A172 (cell line): ENCODE measurements at places on chromosomes 5 and 9.

DNA sequence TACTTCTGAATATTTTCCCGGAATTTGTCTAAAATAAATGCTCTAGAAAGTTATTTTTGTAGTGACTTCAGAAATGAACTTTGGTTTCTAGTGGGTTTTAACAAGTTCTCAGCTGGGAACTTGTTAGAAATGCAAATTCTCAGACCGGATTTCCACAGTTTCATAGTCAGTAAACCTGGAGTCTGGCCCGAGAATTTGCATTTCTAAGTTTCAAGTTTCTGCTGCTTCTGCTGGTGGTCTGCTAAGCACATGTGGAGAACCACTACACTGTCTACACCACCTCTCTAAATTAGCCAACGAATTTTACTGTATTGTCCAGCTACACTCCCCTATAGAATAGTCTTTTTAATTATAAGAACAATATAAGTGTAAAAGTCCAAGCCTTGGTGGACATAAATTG is 208.0 kb downstream of the CHSY3 start:
- DNase-seq: no peak

GRCh38 chr5:177427919-177428573 is 1.6 kb downstream of the GRK6 start:
- no peak for DNase-seq

DNA sequence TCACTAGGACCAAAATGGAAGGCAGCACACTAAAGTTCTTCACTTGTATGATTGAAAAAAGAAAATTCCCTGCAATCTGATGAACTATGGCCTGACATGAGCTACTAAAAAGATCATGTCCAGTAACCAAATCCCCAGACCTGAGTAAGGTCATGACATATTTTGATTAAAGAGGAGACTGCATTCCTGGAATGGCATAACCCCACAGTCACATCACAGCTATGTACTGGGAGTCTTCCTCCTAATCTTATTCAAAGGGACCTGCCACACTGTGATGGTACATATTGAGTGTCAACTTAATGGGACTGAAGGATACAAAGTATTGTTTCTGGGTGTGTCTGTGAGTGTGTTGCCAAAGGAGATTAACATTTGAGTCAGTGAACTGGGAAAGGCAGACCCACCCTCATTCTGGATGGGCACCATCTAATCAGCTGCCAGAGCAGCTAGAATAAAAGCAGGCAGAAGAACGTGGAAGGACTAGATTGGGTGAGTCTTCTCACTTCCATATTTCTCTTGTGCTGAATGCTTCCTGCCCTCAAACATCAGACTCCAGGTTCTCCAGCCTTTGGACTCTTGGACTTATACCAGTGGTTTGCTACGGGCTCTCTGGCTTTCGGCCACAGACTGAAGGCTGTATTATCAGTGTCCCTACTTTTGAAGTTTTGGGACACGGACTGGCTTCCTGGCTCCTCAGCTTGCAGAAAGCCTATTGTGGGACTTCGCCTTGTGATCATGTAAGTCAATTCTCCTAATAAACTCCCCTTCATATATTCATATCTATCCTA is 345.0 kb downstream of the TMEM38B start:
- no peak for DNase-seq

GRCh38 chr5:83562791-83563557 is 91.4 kb downstream of the VCAN start:
- no peak for DNase-seq

- no peak for DNase-seq
Measured at GRCh38 chr5:44331471-44332050, 57.7 kb downstream of the FGF10 start.

DNA sequence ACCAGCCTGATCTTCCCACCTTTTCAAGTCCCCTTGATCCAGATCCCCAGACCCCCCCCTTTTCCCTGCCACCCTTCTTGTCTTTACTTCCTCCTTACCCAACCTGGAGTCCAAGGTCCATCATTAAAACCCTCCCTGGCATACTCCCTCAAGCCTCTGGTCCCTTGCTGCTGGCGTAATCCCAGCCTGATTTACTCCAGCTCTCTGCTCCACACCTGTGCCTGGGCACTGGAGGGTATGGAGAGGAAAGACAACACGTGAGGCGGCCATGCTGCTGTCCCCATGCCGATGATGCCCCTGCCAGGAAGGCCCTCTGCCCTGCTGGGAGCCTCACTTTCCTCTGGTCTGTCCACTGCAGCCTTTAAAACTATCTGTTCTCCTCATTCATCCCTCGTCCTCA is 5.1 kb downstream of the B4GALT7 start:
- DNase-seq: no peak

DNA sequence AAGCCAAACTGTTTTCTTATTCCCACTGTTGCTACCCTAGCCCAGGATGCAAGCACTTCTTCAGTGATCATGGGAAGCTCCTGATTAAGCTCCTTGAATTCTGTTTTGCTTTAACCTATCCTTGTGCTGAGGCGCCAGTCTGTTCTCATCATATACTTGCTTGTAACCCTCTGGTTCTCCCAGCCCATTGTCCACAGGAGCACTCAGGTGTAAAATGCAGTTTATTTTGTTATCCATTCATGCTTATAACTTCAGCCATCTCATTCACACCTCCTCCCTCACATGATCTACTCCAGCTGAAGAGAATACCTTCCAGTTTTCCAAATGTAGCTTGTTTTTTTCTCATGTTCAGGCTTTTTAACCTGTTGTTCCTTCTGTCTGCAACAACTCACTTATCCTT is 402.1 kb upstream of the BRINP1 start:
- no peak for DNase-seq

DNA sequence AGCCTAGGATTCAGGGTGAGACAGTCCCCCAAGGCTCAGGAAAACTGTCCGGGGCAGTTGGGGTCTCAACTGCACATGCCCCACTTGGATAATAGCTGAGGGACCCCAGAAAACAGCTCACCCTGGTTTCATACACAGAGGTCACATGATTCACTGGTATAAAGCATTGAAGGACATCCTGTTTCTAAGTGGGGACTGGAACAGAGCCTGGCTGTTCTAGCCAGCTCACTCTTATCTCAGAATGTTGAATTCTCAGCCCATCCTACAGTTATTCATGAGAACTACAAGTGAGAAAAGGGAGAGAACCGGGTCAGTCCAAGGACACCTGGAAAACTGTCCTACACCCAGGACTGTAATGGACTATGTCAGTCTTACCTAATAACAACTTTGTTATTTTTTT is 170.9 kb downstream of the FGF1 start:
- peak; percentile 16 for DNase-seq

DNA sequence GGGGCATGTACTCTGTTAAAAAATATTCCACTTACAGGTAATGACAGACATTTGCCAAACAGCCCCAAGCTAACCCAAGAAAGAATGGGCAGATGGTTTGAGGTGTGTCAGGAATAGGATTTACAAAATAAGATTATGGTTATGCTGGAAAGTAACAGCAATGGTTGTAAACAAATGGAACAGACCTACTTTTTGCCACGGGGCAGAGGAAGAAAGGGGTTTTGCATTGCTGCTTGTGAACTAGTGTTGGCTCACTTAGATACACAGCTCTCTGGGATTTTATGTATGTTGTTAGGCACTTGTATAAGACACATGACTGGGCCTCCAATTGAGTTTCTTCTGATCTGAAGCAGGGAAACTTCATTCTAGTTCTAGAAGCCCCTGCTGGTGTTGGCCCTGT is 191.5 kb upstream of the GDNF start:
- no peak for DNase-seq

DNA sequence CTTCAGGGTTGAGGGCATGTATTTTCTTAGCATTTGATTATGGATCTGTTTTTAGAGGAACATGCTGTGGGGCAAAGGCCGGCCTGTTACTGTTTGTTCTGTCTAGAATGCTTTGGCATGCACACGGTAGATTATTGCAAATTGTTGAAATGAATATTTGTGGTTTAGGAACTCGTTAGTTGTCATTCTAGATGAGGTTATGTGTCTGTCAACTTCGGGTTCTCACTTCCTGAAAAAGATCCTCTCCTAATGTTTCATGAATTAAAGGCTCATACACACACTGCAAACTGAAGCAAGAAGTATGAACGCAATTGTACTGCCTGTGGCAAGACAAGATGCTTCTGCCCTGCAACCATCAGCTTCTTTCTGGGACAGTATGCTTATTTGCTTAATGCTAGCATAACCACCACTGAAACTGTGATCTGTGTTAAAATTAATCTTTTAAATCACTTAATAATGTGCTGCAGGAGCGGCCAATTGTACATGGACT is 99.6 kb downstream of the BASP1 start:
- no peak for DNase-seq

DNA sequence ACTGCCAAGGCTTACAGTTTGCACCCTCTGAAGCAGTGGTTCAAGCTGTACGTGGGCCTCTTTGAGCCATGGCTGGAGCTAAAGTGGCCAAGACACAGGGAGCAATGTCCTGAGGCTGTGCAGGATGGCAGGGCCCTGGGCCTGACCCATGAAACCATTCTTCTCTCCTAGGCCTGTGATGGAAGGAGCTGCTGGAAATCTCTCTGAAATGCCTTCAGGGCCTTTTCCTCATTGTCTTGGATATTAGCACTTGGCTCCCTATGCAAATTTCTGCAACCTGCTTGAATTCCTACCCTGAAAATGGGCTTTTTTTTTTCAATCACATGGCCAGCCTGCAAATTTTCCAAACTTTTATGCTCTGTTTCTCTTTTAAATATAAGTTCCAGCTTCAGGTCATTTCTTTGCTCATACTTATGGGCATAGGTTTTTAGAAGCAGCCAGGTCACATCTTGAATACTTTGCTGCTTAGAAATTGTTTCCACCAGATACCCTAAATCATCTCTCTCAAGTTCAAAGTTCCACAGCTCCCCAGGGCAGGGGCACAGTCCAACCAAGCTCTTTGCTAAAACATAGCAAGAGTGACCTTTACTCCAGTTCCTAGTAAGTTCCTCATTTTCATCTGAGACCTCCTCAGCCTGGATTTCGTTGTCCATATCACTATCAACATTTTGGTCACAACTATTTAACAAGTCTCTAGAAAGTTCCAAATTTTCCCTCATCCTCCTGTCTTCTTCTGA is 138.3 kb downstream of the OSTF1 start:
- no peak for DNase-seq

DNA sequence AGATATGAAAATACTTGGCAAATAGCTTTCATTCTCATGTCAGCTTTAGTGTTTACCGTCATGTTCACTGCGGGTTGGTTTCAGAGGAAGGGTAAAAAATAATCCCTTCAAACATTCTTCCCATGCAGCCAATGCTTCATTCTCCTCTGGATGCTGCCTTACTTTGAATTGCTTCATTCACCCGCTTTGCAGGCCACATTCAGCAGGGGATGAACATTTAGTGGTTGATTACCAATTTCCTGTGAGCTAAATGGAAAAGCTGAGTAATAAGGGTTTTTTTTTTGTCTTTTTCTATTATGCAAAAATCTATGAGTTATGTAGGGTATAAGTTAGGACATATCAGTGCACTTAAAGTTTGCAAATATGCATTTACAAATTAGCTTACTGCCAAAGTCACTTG is 96.3 kb upstream of the MEF2C start:
- no peak for DNase-seq

DNA sequence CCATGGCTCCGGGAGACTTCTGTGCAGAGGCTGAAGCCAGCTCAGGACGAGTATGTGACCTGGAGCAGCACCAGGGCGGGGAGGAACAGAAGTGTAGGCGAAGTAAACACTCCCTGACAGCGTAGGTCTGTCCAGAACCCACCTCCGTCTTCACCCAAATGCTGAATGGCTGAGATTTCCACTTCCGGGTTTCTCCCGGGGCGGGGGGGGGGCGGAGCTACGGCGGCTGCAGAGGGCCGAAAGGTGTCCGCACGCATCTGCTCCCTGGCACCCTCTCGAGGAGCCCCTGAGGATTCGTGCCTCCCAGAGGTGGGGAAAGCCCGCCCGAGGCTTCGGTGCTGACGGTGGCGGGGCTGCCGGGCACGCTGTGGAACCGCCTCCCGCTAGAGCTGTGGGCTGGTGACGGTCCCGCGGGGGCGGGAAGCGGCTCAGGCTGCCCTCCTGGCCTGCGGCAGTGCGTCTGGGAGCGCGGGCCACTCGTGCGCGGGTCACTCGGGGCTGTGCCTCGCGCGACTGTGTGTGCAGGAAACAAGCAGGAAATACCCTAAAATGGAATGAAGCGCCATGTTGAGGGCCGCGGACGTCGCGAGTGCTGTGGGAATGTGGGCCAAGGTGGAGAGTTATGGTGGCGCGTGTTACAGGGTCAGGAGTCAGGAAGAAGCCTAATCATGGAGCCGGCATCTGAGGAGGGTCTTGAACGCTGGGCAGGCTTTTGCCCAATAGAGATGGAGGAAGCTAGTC is 1425.4 kb downstream of the FOXD4L5 start:
- peak; percentile 49 for DNase-seq

- DNase-seq: no peak
Measured at GRCh38 chr5:134594336-134594735, 38.3 kb downstream of the SAR1B start.

- DNase-seq: no peak
Measured at GRCh38 chr5:142277796-142278195, 47.0 kb downstream of the SPRY4 start.

GRCh38 chr9:16712787-16713186 is 157.7 kb downstream of the BNC2 start:
- no peak for DNase-seq

- no peak for DNase-seq
Measured at GRCh38 chr5:168752416-168753190, 173.4 kb upstream of the PANK3 start.

- no peak for DNase-seq
Measured at GRCh38 chr9:106528158-106528557, 334.8 kb upstream of the ZNF462 start.

- no peak for DNase-seq
Measured at GRCh38 chr9:86098824-86099700, at the start of gene GOLM1. Gene GOLM1 (minus strand): TSS chr9:86099558. CDS start chr9:86079320, 20,238 bp downstream.

DNA sequence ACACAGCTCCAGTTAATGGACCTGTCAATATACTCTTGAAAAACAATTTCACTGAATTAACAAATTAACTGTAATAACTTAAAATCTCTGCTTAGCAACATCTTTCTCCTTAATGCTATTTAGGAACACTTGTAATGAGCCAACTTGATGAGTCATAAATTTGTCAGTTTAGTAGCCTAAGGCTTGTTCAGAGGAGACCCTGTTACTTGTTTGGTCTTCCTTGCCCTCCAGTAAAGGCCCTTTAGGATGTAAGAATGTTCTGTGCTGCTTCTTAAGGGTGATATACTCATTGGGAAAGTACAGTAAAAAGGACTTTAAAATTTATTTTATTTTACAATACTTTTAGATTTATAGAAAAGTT is 11.4 kb upstream of the MATR3 start:
- no peak for DNase-seq

GRCh38 chr5:31364881-31365636 is 166.8 kb downstream of the DROSHA start:
- no peak for DNase-seq

- DNase-seq: peak; percentile 1
Measured at GRCh38 chr5:64384765-64385164, 121.0 kb upstream of the RGS7BP start.

- DNase-seq: no peak
Measured at GRCh38 chr5:163757344-163757743, 251.9 kb downstream of the MAT2B start.

GRCh38 chr5:178236679-178237078 is 4.1 kb upstream of the PHYKPL start:
- DNase-seq: no peak

DNA sequence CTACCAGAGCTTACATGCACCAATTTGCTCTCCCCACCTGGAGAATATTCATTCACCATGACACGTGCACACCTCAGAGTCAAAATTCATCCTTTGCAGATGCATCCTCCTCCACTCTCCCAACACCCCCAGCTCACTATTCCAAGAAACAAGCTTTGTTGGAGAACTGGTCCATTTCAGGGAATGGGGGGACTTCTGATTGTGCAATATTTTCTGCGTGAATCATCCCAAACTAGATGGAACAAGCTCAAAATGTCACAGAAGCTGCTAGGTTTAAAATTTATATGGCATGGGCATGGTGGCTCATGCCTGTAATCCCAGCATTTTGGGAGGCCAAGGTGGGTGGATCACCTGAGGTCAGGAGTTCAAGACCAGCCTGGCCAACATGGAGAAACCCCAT is 3.6 kb downstream of the GLDC start:
- DNase-seq: no peak
